ENCODE measurements at places on chromosomes 13 and 19.
A peak's percentile ranks its signal among the peaks of the same experiment; 100 is the strongest.

GRCh38 chr13:110349239-110349638, 42.2 kb downstream of the COL4A2 start:
- DNase-seq, result no peak

- DNase-seq, result no peak
Measured at GRCh38 chr13:66410314-66410713, 819.8 kb downstream of the PCDH9 start.

DNA sequence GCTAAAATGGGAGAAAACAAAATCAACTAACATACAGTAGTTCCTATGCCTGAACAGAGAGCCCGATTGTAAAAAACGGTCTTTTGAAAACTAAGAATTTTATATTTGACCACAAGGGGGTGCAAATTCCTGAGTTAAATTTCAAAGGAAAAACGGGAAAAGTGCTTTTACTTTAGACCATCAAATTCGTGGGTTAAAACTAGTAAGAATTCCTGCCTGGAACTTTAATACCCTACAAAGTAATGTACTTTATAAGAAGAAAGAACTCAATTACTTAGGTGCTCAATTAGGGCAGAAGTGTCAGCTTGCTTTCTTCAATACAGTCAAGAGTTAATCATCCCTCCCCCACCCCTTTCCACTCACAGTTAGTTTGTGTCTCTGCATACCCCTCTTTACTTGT, 69.8 kb downstream of the KCNRG start:
- DNase-seq, result no peak

- DNase-seq, result no peak
Measured at GRCh38 chr13:23599083-23599925, 29.1 kb downstream of the TNFRSF19 start.

DNA sequence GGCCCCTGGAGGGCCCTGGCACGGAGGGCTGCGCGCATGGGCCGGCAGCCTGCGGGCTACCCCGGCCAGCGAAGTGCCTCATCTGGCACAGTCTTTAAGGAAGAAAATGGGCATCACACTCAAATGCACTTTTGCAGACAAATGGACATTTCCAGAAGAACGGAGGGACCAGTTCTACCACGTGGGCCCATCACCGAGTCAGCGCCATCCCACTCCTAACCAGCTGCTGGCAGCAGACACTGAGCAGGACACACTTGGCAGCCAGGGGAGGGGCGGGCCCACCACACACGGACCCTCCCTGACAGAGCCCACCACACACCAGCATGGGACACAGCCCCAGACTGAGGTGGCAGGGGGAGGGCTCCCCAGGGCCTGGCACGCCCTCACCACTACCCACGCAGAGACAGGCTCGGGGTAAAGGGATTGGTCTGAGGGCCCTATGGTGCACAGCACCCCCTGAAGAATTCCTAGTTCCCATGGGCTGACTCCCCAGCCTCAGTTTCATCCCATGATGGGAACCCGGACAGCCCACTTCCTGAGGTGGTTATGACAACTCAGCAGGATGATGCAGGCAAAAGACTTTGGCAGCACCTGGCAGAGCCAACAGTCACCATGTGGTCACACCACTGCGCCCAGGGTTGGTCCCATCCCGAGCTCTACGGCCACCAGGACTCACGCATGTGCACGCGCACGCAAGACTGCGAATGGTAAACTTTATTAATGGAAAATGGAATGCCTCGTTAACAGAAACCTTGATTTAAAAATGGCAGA, 18.7 kb upstream of the TINCR start:
- DNase-seq, result no peak

DNA sequence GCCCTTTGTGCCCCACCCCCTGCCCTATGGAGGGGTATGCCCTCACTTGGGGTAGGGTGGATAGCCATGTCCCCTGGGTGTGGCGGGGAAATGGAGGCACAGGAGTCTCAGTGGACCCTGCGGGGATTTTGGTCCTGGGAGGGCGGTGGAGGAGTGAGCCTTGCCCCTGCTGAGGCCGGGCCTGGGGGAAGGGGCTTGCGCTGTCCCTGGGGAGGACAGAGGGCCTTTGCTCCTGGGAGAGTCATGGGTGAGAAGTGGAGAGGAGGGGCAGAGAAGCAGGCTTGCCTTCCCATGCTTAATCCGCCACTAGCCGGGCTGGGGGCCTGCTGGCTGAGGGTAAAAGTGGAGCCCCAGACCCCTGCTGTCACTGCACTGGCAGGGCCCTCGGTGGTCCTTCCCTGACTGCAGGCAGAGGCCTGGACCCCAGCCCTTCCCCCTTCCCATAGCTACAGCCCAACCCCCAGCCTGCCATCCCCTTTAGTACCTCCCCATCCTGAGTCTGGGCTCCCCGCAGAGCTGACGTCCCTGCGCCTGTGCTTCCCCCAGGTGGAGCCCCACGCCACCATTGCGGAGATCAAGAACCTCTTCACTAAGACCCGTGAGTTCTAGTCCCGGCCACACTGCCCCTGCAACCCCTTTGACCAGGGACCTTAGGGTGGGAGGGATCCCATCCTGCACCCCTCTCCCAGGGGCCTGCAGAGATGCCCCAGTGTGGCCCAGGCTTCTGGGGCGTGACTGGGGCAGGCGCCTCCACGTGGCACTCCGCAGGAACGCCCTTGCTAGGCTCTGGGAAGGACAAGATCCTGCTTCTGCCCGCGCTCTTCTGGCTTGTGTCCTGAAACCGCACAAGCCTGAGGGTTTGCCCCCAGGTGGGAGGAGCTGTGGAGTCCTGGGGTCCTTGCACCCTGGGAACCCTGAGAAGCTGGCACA, 8.9 kb downstream of the NDUFB7 start:
- no peak for DNase-seq

DNA sequence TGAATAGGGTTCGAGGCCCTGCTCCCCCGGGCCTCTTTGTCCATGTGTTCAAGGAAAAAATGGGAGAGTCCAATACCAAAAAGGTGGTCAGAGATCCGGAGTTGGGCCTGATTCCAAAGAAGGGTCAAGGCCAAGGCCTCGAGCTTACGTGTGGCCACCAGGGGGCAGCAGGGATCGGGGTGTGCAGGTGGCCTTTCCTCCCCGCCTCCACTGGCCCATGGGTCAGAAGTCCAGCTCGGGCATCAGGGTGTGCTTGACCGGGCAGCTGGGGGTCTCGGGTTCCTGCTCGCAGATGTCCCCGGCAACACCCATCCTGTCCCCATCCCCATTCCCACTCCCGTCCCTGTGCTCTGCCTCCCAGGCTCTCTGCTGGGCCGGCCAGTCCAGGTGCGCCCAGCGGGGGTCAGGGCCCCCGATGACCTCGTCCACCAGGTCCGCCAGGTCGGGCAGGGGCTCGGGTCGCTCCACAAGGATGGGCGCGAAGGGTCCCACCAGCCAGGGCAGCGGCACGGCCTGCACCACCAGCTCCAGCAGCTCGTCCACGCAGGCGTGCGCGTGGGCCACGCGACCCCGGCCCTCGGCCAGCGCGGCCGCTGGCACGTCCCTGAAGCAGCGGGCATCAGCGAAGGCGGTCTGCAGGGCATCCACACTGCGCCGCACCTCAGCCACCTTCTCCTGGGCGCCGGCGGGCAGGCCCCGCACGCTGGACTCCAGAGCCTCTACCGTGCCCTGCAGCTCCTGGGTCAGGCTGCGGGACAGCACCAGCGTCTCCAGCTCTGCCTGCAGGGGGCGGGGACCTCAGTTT, 5.2 kb upstream of the PLIN4 start:
- DNase-seq, result no peak

GRCh38 chr13:24192057-24192810, 31.7 kb downstream of the SPATA13 start:
- no peak for DNase-seq

GRCh38 chr13:98445340-98446233, 131.3 kb downstream of the STK24 start:
- peak; percentile 65 for DNase-seq

DNA sequence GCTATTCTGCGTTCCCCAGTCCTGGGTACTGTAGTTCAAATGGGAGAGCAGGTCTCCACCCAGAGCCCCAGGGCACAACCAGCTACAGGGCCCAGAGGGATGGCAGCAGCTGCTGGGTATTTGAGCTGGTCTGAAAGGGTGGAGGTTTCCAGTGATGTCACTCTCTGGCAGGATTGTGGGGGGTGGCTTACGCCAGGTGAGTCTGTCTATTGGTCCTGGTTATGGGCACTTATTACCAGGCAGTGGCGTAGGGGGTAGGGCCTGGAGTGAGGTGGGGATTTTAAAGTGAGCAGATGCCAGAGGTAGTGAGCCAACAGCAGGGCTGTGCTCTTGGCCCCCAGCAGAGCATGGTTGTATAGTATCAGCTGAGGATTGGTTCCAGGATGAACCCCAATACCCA, 6.2 kb downstream of the RPS19 start:
- no peak for DNase-seq

DNA sequence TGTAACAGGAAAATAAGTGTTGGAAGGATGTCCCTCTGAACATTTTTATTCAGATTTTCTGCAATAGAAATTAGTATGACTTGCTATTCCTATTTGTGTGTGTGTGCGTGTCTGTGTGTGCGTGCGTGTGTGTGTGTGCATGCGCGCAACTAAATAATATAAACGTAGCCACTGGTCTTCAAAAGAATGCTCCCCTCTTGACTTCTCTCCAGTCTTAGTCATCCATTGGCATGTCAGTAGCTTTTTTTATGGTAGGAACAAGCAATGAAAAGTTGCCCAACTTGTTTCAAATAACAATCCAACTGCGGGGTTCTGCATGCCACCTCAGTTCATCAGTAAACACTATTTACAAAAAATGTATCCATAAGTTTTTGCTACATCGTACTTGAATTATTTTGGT, 249.6 kb downstream of the GPC6 start:
- DNase-seq, result no peak

- DNase-seq, result no peak
Measured at GRCh38 chr19:35261356-35262100, 7.2 kb upstream of the USF2 start.

GRCh38 chr13:94928127-94928775, 215.9 kb upstream of the SOX21 start:
- DNase-seq, result no peak

- no peak for DNase-seq
Measured at GRCh38 chr13:38042771-38043170, 173.2 kb upstream of the TRPC4 start.

GRCh38 chr13:27601803-27602202, 18.5 kb downstream of the LNX2 start:
- no peak for DNase-seq

GRCh38 chr19:30047432-30047831, 105.4 kb downstream of the URI1 start:
- DNase-seq, result no peak

DNA sequence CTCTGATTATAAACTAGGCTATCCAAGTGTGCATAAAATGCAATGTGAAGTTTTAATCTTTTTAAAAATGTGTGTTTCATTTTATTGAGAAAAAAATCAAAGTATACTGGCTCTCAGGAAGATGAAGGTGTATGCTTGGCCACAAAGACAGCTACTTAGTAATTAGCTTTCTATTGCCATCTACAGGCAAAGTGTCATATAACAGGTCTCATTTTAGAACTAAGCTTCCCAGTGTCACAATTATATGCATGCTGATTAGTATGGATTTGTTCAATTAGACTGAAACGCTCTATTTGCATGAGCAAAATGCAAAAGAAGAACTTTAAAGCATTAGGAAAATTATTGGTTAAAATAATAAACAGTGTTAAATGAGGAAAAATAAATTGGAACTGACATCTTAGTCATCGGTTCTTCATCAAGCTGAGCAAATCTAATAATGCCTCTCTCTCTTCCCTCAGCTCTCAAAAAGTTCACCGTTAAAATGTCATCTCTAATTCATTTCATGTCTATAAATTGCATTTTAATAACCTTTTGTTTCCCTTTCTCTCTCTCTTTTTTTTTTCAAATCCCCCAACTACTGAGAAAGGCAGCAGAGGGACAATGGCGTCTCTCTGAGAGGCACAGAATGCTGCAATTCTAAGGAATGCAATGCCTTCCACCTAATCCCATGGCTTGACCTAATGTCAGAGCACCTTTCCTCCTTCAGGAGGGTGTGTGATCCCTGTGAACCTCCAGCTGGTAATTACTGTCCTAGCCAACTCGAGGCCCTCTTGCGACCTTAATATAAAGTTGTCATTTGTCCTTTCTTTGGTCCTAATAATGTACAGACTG, 313.1 kb upstream of the MAB21L1 start:
- no peak for DNase-seq

DNA sequence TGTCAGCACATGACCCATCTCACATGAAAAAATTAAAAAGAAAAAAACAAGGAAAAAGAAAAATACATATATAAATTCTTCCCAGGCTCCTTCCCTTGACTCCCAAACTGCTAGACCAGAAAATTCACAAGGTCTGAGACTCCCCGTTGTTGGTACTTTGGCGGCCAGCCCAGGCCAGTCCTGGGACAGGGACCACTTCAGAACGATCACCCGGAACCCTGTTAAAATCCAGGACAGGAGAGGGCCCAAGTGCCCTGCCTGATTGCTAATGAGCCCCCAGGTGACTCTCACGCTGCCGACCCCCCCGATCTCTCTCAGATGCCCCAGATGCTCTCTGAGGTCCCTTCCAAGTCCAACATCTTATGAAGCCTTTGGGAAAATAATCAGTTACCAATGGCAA, 107.2 kb downstream of the COL4A2 start:
- DNase-seq, result no peak

GRCh38 chr13:60018536-60018935, 145.2 kb downstream of the DIAPH3 start:
- no peak for DNase-seq

- DNase-seq, result no peak
Measured at GRCh38 chr19:31349160-31349881, at the start of gene TSHZ3. Gene TSHZ3 (minus strand): TSS chr19:31349436. CDS start chr19:31349219, 217 bp downstream.

DNA sequence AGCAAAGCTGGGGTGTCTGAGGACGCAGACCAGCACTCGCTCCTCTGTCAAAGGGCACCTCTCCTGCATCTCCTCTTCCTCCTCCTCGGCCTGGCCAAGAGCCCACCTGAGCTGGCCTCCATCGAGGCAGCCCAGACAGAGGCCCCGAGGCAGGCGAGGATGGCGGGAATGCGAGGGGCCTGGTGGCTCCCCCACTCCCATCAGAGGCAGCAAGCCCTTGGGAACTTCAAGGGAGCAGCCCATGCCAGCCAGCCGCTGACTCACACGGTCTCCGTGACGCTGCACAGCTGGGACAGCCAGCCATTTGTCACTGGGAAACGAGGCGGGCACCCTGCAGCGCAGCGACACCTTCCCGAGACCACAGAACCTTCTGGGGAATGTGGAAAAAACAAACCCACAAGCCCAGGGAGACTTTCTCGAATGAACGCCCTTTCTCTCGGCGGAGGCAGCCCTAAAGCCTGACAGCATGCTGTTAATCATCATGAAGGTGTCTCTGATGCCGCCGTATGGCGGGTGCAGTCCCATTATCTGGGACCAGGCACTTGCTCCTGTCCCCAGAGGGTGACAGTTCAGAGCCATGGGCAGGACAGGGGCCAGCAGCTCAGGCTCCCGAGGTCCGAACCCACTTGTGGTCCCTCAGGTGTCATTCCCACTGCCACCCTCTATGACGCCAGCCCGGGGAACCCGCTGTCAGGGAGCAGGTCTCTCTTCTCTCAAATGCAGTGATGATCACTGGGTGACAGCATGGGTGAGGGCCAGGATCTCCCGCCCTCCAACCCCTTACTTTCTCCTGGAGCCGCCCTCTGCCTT, 53.0 kb downstream of the PEPD start:
- DNase-seq, result no peak

All from stimulated activated CD4-positive, alpha-beta T cell treated with anti-CD3 and anti-CD28 coated beads, Interleukin-1b, Interleukin-23, amount 100 ng/mL, for 1 hour (primary cell).